Adipocyte (in vitro differentiated cells): ENCODE measurements at places on chromosomes 3 and 15.
A peak's percentile ranks its signal among the peaks of the same experiment; 100 is the strongest.

DNA sequence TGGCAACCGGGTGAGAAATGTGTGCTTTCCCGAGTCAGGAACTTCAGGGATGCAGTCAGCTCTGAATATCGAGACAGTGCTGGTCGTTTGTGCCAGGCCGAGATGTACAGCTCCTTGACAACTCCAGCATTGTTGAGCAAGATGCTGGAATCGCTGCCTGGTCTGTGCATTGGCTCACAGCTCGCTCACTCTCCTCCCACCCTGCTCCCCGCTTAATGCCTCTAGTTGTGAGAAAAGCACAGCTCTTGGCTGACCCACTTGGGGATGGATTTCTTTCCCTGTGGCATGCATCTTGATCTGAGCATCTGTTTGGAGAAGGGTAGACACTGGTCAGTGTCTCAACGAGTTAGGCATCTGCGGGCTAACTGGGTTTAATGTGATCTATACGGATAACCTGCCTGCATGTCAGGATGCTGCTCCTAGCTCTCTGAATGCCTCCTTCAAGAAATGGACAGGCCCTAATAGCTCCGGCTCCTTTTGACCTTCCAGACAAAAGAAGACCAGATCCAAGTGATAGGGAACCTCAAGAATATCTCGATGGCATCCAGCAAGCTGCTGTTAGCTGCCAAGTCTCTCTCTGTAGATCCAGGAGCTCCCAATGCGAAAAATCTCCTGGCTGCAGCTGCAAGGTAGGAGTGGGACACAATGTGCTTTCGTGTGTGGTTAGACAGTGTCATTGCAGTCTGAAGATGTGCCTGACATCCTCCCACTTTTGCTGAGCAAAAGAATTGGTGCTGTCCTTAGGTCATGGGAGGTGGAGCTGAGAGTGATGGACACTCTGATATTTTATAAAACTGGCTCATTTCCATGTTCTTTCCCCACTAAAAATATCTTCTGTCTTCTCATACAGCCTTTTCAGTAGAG is 302.2 kb upstream of the TPM1 start:
- DNase-seq = no peak

DNA sequence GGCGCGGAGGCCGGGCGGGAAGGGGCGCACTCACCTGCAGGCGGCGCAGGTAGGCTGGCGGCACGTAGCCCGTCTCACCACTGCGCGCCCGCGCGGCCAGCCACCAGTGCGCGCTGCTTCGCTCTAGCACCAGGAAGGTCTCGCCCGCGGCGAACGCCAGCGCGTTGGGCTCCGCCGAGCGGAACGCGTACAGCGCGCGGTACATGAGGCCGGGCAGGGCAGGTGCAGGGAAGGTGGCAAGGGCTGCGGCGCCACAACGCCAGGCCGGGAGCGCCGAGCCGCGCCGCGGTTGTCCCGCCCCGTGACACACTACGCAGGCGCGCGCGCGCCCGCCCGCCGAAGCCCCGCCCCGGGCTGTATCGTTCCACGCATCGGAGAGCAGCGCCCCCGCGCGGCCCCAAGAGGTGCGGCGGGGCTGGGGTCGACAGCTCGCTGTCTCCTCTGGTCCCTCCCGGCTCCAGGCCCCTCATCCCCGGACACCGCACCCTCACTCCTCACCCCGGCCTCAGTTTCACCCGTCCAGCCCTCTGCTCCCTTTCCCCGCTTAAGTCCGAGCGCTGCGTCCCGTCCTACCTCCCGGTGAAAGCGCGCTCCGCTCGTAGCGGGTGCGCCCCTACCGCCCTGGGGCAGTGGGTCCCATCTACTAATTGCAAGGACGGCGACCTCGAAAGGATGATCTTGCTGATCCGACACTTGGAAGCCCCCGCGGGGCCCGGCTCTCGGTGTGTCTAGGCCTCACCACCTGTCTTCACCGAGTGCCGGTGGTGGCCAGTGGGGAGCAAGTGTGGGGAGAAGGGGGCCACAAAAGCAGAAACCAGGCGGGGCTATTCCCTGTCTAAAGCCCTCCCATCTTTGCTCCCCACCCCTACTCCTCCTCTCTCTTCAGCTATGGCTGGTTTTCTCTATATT is at the start of gene NCKIPSD:
Gene NCKIPSD, minus strand, starts transcription at position 313 of the 909 bp plus-strand sequence. Its CDS starts 108 bp downstream, at position 205.
- peak; percentile 97 for DNase-seq

DNA sequence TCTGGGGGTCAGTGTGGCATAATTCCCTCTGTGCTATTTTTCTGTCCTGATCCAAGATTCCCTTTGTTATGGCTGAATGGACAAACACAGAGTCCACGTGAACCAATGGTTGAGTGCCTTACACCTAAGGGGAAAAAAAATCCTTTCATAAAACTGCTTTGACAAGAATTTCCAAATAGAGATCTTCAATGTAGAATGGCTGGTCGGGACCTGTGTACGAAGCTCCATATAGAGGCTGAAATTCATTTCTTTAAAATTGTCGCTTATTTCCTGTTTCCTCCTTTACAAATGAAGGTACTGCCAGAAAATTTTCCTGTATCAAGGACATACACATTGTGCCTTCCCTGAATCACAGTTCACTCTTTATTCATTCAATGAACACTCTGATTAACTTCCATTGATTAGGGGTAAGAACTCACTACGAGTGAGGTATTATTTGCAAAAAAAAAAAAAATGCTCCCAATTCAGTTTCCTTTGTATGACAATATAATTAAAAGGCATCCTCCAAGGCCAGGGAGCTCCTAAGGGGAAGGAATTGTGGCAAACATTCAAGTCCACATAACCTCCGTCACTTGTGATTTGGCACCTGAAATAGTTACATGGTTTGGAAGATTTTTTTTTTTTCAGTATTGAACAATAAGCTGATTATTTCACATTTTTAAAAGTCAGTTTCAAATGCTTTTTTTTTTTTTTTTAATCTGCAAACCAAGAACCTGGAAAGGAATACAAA is 293.8 kb downstream of the MEX3B start:
- no peak for DNase-seq

- DNase-seq = peak; percentile 63
Measured at GRCh38 chr3:169764312-169764881, 463 bp downstream of the TERC start.

DNA sequence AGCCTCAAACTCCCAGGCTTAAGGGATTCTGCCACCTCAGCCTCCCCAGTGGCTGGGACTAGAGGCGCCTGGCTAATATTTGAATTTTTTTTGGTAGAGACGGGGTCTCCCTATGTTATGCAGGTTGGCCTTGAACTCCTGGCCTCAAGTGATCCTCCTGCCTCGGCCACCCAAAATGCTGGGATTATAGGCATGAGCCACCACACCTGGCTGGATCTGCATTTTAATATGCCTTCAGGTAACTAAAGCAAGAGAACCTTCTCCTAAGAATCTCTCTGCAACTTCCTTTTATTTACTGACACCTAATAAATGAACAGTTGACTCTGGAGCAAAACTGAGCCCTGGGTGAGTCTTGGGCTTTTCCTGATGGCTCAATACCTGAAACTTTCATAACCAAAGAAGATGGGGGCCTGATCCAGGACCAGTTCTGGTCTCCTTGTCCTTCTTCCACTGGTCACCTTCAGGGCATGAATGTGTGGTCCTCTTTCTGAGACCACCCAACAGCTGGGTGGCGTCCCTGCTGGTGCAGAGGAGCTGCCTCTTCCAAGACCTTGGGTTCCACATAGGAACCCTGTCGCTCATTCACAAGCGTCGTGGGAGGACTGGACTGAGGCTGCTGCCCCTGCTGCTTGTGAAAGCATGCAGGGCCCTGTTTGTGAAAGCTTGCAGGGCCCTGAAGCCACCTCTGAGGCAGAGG is 28.2 kb downstream of the CCR9 start:
- no peak for DNase-seq
